ENCODE measurements at places on chromosomes 2 and 18. TPM values are rescaled to one million over a fixed set of nuclear protein-coding genes. Genes with fewer than 3 reads are reported as not detected.

Gene EVX2
- polyA plus RNA-seq, result not detected

Gene ZSWIM2
- polyA plus RNA-seq, result not detected

Gene HOXD9
- polyA plus RNA-seq, result not detected

Gene ANKRD29
- polyA plus RNA-seq, result not detected

Gene SLC8A1
- not detected for polyA plus RNA-seq

Gene PSD4
- polyA plus RNA-seq, result 36.4 TPM

Gene MLPH
- polyA plus RNA-seq, result not detected

Gene DUSP2
- 55.6 TPM for polyA plus RNA-seq

Gene CABYR
- polyA plus RNA-seq, result 2.0 TPM

Gene EFEMP1
- polyA plus RNA-seq, result not detected

Gene OR6B2
- polyA plus RNA-seq, result not detected

Gene PLCD4
- polyA plus RNA-seq, result 0.40 TPM

Gene TIA1
- polyA plus RNA-seq, result 54.1 TPM

Gene ADI1
- 38.2 TPM for polyA plus RNA-seq

Gene CYRIA
- 31.0 TPM for polyA plus RNA-seq

Gene IL18R1
- 2.2 TPM for polyA plus RNA-seq
